ENCODE measurements at places on chromosomes 1 and 21.

DNA sequence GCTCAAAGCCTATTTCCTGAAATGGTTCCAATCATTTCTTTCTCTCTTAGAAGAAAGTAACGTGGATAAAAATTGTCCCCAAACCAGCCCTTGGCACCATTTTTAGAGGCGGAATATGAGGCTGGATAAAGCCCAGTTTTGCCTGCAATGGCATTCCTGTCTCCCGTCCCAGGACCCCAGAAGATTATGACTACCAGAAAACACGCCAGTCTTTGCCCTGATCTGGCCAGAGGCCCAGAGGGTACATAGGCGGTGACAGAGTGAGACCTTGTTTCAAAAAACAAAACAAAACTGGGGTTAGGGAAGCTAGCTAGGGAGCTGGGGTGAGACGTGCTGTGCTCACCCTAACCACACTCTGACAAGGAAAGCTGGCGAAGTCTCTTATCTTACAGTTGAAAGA, at the start of gene AADACL4:
TSS of gene AADACL4 (plus strand) at position 301 of the 400 bp plus-strand sequence. CDS start 462 bp downstream, outside the sequence.
- DNase-seq = no peak

DNA sequence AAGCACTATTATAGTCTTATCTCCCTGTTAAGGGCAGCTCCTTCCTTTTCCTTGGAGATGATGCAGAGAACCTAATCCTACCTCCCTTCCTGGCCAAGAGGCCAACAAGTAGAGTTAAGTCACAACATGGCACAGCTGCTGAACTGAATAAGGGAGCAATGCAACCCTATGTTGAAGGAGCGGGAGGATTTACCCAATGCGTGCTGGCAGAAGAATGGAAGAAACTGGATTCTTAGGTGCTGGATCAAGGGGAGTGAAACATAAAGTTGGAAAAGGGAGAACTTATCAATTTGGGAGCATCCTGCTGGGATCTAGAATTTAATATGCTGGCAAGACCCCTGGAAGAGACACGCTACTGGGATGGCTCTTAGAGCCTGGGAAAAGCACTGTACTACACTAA, 12.0 kb upstream of the HUNK start:
- DNase-seq = no peak

DNA sequence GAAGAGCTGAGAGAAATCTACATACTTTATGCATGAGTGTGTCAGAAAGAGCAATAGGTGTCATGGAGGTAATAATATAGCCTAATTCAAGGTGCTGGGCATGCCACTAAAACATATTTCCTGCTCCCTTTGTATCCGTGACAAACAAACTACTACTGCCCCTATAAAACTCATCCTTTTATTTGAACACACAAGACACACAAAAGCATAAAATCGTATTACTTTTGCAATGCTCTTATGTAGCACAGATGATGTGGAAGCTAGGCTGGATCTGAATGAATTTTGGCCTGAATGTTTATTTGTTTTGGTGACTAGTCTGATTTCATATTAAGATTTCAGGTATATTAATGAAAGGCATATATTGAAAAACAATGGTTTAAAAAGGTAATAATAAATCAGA, 239.3 kb upstream of the NEGR1 start:
- no peak for DNase-seq

DNA sequence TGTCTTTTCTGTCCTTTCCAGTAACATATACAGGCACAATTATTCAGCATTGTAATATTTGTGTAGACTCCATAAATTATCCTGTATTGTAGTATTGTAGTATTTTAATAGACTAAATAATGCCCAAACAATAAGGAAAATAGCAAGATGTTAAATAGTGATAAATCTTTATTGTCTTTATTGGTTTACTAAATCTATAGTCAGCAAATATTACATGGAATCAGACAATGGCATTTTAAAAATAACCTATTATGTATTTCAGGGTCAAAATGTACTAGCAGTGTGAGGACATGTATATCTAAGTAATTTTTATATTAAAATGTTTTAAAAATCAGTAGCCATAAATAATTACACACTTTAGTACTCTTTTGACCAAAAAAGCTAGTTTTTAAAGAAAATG, 202.3 kb downstream of the GREM2 start:
- DNase-seq = no peak

DNA sequence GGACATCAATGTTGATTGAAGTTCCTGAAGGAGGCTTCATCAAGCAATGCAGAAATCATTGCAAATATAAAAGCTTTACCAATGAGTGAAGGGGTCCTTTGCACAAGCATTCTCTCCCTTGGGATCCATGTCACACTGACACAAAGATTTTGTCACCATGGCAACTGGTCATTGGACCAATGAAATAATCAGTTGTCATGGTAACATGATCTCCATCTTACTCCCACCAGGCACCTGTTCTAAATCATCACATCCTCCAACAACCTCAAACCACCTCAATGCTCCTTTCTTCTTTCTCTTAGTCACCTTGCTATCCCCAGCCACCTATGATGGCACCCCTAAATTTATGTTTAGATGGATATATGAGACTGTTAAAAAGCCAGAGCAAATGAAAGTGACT, 13.5 kb upstream of the FOXJ3 start:
- DNase-seq = no peak

DNA sequence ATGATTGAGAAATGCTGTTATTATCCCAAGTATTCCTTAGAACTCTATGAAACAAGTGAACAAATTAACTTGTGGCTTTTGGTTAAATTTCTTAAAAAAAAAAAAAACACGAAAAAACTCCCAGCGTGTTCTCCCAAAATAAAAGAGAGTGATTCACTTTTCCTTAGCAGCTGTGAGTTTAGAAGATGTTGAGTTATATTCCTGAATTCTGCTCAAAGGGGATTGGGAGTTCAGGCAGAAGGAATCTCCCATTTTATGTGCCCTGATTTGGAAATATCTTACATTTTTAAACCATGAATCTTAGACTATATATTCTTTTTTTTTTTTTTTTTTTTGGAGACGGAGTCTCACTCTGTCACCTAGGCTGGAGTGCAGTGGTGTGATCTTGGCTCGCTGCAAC, 34.3 kb downstream of the SMG7 start:
- DNase-seq = no peak

DNA sequence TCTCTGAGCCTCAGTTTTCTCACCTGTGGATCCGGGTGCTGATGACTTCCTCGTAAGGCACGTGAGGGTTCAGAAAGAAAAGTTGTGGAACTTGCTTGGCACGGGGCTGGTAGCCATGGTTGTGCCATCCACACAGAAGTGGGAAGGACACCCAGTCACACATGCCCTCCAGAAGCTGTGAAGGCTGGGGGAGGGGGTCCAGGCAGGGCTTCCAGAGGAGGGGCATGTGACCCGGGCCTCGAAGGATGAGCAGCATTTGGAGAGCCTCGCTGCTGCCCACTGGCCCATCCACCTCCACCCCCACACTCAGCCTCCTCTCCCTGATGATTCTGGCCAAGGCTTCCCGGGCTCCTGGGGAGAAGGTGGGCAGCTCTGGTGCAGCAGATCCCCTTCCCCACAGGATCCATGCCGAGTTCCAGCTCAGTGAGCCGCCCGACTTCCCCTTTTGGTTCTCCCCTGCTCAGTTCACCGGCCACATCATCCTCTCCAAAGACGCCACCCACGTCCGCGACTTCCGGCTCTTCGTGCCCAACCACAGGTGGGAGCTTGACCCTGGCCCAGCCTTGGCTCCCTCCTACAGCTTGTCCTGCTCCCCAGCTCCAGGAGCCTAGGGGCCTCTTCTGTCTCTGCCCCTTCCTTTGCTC, 9.4 kb downstream of the SELENON start:
- no peak for DNase-seq

DNA sequence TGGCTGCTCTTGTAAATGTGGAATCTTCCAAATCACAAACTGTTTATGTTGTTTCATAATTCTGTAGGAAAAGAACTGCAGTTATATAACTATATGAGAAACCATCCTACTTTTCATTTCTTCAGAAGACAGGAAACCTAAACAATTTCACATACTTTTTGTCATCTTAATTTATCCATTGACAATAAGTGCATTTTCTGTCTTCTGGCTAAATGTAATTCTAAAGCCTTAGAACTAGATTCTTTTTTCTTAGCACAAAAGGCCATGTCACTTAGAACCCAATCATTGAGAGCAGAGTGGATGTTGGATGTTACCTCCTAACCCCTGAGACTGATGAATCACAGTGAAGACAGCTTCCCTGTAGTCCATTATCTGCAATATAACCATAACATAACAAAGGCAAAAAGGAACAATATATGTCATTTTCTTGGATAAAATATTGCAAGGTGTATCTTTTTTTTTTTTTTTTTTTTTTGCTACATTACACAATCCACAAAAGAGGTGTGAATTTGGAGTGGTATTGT, 410.2 kb upstream of the PRMT6 start:
- DNase-seq = no peak

DNA sequence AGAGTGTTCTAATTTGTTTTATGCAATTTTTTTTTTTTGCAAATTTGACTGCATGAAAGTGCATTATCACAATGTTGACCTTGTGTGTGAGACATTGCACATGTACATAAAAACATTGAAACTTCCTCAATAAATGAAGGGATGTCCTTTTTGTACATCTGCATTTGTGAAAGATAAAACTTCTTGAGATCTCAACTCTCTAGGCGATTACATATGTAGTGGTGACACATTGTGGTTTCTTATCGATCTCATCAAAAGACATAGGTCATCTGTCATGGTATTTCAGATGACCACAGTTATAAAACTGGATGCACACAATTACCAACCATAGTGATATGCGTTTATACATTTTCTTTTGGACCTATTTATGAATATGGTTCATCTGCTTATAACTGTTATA, 35.6 kb upstream of the C21orf91 start:
- no peak for DNase-seq

GRCh38 chr1:97164276-97164639, 442.7 kb downstream of the PTBP2 start:
- no peak for DNase-seq

GRCh38 chr1:26550946-26551345, 21.4 kb downstream of the RPS6KA1 start:
- DNase-seq = no peak

GRCh38 chr1:154253671-154254070, 18.8 kb upstream of the HAX1 start:
- DNase-seq = no peak

GRCh38 chr1:30412241-30413110, 310.9 kb downstream of the MATN1 start:
- DNase-seq = no peak

DNA sequence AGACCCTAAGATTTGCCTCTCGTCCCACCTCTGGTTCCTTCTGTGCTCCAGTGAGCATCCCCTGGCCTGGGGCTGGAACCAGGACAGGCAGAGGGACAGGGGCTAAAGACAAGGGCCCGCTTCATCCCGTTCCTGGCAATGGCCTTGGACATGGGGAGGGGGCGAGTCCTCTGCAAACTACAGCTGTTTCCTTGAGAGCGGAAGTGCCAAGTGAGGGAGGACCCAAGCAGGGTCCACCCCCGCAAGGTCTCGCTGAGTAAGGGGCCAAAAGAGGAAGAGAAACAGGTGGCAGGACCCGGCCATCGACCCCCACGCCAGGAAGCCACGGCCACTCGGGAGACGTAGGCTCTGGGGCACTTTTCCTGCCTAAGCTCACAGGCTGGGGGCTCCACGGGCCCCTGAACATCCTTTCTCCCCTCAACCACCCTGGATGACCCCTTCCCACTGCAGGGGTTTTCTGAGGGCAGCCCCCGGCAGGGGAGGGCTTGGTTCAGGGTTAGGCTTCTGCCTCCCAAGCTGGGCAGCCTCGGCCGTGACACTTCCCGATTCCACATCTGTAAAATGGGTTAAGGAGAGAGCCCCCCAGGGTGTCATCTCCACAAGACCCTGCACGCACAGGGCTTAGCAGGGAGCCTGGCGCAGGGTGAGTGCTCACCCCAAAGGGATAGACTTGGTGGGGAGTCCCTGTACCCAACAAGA, 17.9 kb upstream of the PLEKHG5 start:
- no peak for DNase-seq

DNA sequence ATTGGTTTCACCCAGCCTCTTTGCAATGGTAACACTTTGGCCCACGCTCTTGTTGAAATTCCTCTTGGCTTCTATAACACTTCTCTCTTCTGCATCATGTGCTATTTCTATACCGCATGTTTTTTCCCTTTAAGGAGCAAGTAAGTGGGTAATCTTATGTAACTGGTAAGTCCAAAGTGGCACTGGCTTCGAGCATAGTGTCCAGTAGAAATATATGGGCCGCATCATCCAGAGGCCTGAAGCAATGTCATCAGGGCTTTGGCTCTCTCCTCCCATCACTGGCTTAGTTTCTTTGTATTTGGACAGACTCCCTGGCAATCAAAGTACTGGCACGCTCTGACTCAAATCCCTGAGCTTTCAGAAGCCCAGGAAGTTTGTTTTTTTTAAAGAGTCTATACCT, 17.5 kb downstream of the CHML start:
- DNase-seq = no peak

GRCh38 chr1:70327306-70328076, 27.0 kb downstream of the ANKRD13C start:
- DNase-seq = no peak

DNA sequence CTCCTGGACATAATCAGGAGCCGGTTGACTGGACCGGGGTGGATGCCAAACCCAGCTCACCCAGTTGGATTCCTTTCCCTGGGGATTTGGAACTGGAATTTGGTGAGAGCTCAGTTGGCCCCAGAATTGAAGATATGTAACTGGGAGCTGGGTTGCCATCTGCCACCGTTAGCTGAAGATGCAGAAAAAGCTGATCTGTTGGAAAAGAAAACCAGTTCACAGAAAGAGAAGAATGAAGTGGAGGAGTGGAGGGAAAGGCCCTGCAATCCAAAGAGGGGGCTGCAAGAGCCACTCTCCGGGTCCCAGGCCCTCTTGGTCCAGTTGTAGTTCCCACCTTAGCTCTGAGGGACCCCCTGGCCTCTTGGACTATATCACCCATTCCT, 16.0 kb downstream of the TEX35 start:
- no peak for DNase-seq

- no peak for DNase-seq
These were observed 20.2 kb downstream of the PCSK9 start for GRCh38 chr1:55059302-55060132.

DNA sequence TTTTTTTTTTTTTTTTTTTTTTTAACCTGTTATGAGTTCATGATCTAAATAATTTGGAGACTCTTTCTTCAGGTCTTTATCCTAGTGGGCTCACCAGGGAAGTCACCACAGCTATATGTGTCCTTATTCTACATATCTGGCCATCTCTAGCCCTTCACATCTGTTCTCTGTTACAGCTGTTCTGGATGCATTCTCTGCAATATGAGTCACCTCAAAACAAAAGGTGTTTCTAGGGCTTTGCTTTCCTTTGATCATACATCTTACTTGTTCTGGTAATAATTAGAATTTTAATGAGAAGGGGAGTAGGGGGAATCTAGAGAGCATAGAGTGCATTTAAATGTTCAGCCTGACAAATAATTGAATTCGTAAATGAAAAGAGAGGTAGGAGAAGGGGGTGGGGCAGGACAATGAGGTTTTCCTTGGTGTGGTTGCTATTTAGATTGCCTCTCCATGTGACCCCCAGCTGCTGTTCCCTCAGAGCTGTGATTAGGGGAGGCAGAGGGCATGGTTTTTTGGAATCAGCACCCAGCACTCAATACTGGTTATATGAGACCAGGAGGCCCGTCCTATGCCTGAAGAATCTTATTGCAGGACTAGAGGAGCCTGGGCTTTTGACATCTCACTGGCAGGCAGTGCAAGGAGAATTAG, 8.0 kb downstream of the SYT6 start:
- no peak for DNase-seq
